ENCODE measurements at places on chromosomes 2 and 18.

- DNase-seq: no peak
These were observed 37.1 kb downstream of the CENPO start for GRCh38 chr2:24830351-24830750.

- DNase-seq: peak; percentile 59
These were observed at the start of gene SEPTIN2 for GRCh38 chr2:241315879-241316631. Gene SEPTIN2, plus strand, starts transcription at chr2:241315925. Its CDS starts 8,308 bp downstream, at chr2:241324233.

GRCh38 chr2:173874894-173875237 lies 90.3 kb downstream of the SP3 start:
- DNase-seq: no peak

GRCh38 chr2:160087854-160088745 lies 25.7 kb upstream of the PLA2R1 start:
- DNase-seq: no peak

- no peak for DNase-seq
These were observed 25.7 kb upstream of the AFTPH start for GRCh38 chr2:64498438-64498837.

DNA sequence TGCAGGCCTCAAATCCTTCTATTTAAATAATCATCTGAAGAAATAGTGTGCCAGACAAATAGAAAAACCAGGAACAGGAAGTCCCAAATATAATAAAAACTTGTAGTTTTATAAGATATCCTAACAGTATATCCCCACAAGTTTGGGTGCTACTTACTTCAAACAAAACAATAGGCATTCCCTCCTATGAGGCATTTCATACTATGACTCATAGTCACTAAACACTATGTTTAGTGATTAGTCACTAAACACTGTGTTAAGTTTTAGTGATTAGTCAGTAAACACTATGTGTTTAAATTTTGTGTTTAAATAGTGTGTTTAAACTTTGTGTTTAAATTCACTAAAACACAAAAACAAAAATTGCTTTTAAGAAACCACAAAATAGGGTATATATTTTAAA lies 407.0 kb upstream of the CDH19 start:
- no peak for DNase-seq
